KG1 (cell line): ENCODE measurements at places on chromosomes 6 and 20.

DNA sequence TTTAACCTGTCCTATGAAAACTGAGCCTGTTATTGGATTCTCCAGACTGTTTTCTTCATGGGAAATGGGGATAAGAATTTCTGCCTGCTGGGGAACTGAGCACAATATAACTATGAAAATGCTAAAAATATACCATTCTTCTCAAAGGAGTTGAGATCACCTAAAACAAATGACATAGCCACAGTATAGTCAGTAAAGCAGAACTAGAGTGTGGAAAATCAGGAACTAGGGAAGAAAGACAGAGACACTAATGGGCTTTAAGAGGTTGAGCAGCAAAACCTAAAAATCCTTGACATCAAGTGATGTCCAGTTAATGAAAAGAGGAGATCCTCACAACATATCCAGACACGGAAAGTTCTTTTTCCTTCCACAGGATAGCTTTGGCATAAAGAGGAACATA lies 215.7 kb upstream of the CST7 start:
- no peak for DNase-seq

DNA sequence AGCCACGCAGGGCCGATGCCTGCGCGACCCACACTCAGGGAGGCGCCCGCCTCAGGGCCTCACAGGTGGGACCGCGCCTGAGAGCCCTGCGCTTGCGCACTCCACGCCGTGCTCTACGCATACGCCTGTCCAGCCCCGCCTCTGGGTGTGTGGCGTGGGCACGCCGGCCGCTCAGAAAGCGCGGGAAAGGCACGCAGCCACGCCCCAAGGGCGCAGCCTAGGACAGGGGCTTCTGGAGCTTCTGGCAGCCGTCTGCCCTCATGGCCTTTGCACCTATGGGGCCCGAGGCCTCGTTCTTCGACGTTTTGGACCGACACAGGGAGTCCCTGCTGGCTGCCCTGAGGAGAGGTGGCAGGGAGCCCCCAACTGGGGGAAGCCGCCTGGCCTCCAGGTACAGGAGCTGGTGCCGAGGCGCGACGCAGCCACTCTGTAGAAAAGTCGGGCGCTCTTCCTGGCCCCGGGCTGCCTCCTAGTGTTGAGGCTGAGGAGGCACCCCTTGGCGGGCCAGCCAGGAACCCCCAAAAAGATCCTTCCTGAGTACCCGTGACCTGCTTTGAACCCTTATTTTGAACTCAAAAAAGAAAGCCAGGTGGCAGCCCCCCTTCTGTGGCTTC lies at the start of gene SPO11:
SPO11 (plus strand) TSS at position 196 of the 614 bp plus-strand sequence; CDS start at position 261, 65 bp downstream.
- no peak for DNase-seq

DNA sequence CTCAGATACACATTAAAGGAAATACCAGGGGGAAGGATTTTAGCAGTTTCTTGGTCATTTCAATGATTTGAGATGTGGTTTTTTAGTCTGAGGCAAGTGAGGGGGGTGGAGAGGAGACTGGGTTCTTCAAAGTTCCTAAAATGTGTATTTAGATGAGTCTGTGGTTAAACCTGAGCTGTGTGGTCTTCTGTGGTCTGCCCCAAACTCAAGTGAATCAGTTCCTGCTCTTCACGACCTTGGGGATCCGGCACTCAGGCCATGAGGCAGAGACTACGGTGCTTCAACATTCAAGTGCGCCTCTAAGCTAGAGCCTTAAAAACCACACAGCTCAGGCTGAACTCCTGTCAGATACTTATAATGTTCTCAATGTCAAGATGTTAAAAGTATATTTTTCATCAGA lies 406.7 kb downstream of the LMBRD1 start:
- peak; percentile 11 for DNase-seq

- no peak for DNase-seq
Measured at GRCh38 chr20:52529826-52530225, 338.2 kb upstream of the ZFP64 start.

DNA sequence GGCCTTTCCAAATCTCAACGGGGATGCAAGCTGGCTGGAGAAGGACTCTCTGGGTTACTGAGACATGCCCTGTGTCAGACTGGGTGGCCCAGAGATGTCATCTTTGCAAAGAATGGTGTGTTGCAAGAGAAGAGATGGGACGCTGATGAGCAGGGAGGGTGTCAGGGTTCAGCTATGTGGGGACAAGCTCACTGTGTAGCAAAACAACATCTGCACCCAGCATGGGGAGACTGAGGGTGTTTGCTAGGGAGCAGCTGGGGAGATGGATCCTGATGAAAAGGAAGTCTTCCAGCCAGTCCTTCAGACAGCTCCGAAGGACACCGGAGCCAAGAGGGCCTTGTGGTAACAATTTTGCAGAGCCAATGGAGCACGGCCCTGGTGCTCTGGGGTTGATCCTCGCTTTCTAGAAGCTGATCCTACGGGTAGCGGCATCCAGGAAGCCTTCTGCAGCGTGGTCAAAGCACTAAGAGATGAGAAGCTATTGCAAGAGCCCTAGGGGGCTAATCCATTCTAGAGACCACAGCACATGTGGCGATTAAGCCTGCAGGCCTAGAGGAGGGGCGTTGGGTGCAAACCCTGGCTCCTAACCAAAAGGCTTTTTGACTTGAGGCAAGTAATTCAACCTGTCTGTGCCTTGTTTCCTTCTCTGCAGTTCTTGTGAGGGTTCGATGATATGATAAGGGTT lies 39.9 kb downstream of the EDN3 start:
- DNase-seq: no peak

GRCh38 chr20:4512891-4513550 lies 208.7 kb upstream of the PRND start:
- DNase-seq: no peak

DNA sequence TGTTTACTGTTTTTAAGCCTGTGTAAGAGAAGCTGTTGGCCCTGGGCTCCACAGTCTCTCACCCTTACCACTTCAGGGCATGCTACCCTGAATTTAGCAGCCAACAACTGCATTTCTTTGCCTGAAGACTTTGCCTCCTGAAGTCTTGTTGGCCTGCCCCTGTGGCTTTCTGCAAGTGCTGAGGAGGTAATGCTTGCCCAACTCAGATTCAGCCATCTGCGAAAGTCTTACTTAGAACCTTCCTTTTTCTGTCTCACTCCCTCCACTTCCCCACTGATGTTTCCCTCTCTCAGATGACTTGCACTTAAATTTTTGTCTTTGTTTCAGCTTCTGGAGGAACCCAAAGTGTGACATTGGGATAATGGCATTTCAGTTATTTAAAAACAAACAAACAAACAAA lies 11.8 kb upstream of the IBTK start:
- no peak for DNase-seq

GRCh38 chr6:35717449-35718374 lies 19.1 kb upstream of the ARMC12 start:
- no peak for DNase-seq

DNA sequence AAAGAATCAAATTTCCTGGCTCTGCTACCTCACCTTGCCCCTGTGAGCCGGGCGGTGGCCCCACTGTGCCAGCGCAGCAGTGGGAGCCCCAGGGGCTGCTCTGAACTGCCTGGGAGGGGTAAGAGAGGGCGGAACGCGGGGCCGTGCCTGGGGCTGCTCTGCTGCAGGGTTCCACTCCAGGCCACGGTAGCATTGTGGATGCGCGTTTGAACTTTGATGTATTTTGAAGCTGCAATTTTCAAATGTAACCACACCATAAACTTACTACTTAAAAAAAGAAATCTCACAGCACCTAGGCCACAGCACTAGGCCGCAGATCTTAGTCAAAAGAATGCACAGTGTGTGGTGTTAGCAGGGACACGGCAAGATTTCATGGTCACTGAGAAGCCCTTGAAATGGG lies 57.5 kb downstream of the PRDM1 start:
- DNase-seq: no peak

DNA sequence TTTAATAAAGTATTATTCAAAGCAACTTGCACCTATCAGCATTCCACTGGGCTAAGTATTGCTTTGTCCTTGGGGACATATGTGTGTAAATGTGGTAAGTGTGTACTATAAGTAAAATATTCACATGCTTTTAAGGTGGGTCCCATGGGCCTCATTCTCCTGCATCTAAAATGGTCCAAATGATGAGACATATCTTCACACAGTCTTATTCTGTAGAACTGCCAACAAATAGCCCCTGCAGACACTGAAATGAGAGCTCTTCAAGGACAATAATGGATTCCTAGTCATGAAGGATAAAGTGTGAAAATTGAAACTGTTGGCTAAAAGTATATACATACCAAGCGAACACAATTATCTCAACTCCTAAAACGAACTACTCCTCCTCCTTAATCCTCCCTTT lies 81.8 kb downstream of the SMLR1 start:
- no peak for DNase-seq

DNA sequence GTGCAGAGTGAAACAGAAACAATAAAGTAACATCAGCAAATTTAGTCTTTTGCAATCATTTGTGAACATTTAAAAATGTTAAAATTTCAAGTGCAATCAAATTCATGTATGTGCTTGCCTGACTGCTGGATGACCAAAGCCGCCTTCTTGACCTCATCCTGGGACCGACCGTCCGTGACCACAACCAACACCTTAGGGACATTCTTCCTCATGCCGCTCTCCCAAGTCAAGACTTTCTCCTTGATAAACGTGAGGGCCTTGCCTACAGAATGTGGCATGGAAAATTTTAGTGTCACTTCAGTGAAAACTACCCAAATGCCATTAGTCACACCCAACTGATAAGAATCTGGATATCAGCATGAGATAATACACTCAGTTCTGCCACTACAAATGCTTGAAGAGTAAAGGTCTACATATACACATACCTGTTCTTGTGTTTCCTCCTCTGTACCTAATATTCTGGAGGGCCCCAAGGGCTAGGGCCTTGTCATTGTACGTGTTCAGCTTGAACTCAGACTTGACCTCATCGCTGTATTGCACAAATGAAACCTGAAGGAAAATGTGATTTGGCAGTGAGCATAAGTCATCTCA lies 86.8 kb downstream of the COL12A1 start:
- no peak for DNase-seq

GRCh38 chr6:43967719-43968091 lies 159.5 kb downstream of the MRPL14 start:
- DNase-seq: no peak

DNA sequence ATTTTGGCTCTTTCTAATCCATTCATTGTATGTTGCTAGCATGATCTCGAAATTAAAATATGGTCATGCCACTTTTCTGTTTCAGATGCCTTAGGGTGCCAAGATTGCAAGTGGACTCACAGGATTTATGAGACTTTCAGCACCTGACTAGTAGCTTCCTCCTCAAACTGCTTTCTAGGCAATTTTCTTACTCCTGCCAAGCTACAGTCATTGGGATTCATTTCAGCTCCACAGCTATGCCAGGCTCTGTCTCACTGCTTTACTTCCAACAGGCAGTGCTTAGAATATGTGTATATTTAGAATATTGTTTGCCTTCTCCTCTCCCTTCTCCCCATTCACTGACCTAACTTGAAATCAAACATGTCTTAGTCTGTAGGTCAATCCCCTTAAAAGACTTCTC lies 681.4 kb downstream of the TENT5A start:
- no peak for DNase-seq

- DNase-seq: no peak
Measured at GRCh38 chr6:148164645-148165044, 178.0 kb upstream of the SASH1 start.

DNA sequence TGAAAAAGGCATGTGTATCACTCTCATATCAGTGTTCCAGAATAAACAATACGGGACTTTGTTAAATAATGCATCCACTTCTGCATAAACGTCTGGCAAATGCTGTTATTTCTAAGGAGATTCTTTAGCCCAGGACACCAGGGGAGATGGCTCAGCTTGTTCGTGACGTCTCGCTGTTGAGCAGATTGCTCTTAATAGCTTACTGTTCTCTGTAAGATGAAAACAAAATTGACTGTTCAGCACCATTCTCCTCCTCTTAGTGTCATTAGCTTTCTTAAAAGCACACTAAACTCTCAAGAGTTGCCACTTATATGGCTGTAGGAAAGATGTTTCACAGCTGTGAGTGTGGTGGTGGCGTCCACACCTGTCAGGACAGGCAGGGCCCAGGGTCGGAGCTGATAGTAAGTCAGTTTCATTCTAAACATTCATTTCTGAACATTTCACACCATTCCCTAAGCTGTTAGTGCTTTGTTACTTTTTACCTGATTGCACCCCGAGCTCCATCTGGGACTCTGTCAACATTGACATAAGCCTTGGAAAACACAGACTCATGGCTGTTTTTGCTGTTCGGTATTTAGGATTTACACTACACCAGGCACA lies 132.1 kb downstream of the ZDHHC14 start:
- no peak for DNase-seq

GRCh38 chr6:27471365-27472115 lies 1.4 kb downstream of the ZNF184 start:
- no peak for DNase-seq

DNA sequence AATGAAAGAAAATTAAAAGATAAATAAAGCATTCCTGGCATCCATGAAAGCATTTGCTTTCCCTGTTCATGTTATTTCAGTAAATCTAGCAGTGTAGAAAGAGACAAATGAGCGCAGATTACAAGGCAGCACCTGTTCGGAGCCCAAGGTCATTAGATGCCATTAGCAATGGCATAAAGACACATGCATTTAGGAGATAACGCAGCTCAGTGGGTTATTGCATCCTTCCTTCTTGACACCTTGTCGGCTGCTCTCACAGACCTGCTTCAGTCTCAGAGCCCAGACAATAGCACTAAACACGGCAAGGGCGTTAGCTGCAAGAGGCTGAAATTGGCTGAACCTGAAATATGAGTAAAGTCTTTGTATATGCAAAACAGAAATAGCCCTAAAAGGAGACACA lies 140.3 kb downstream of the ATXN1 start:
- DNase-seq: no peak

- DNase-seq: no peak
Measured at GRCh38 chr20:50170549-50171220, 17.2 kb upstream of the PEDS1 start.

- no peak for DNase-seq
Measured at GRCh38 chr6:150640556-150641209, 41.0 kb downstream of the PLEKHG1 start.

DNA sequence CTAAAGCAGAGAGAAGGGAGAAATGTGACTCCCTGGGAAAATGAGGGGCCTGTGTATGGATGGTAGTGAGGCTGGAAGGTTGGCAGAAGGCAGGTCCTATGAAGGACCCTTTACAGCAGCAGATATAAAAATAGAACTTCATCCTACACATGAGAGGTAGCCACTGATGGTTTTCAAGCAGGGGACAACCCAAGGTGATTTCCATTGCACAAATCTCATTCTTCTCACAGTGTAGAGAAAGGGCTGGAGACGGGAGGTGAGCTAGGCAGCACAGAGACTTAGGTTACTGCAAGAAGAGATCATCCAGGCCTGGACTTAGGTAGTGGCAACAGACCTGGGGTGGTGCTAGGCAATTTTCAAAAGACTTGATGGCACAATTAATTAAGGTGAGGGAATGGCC lies 30.7 kb downstream of the TRAM2 start:
- DNase-seq: no peak
